Activated naive CD4-positive, alpha-beta T cell treated with anti-CD3 and anti-CD28 coated beads for 36 hours (primary cell): ENCODE measurements at places on chromosomes 1 and 21.

DNA sequence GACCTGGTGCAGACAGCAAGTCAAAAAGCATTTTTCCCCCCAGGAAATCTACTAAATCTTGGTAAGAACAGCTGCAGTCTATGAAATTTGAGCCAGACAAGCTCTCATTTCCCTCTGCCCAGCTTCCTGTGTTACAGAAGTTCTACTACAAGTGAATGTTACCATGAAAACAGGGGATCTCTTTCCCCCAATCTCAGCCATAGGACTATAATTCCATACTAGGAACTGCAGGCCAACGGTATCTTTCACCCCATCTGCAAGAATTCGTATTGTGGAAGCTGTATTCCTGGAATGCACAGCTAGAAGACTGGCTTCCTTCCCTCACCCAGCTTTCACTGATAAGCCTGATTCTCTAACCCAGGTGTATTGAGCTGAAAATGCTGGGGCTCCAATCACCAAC is 1655.4 kb downstream of the BRINP3 start:
- no peaks in the 10 kb centered on the region for H3K4me1 ChIP-seq
- no peaks in the 10 kb centered on the region for H3K36me3 ChIP-seq
- no peak overlapping the region for H3K4me3 ChIP-seq
- no peak for DNase-seq

DNA sequence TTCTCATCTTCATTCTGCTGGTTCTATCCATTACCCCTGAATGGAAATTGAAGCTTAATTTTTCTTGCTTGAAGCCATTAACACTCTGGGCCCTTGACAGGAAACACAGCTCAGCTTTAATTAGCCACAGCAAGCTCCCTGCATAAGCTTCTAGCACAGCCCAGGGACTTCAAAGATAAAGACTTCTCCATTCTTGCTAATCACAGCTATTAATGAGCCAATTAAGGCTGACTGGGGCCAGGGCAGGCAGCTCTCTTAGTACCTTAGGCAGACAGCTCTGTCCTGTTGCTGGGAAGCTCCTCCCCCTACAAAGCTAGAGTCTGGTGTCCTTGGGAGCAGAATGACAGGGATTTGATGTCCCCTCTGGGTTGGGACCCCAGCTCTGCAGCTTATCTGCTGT is 27.9 kb upstream of the TRABD2B start:
- no peak overlapping the region for H3K27ac ChIP-seq
- no peaks in the 10 kb centered on the region for H3K4me1 ChIP-seq
- no peaks in the 10 kb centered on the region for H3K36me3 ChIP-seq
- no peak for DNase-seq
- no peak overlapping the region for H3K4me3 ChIP-seq

GRCh38 chr1:40096646-40096976 is 441 bp downstream of the PPT1 start:
- no peak for DNase-seq
- peak overlapping the region; percentile 65 for H3K27ac ChIP-seq
- peaks cover 9% of the 10 kb centered on the region for H3K36me3 ChIP-seq
- H3K4me1 ChIP-seq: peaks cover 41% of the 10 kb centered on the region
- H3K4me3 ChIP-seq: peak overlapping the region; percentile 94

DNA sequence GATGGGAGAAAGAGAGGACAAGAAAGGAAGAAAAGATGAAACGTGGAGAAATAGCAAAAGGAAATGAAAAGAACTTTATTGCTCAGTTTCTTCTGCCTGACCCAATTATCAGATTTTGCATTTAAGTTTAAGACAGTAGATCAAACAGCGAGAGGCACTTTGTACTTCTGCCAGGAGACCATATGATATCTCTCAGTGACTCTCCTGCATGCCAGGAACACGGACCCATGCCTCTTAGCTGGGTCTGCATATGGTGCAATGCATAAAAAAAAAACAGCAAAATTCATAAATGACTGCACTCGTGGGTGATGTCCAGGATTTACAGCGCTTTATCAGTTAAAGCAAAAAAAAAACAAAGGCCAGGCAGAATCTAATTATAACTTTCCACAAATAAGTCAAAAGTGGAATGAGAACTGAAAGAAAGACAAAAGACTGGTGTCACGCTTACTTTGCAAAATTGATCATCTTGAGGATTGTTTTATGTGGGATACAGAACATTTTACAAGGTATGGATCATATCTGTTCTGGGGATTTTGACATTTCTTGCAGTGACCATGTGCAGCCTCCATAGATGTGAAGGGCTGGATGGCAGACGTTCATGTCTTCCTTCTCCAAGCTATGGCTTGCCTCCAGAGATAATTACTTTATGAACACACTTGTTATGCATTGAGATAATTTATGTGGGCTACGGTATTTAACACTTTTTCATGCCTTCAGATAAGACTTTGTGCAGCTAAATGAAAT is 79.5 kb downstream of the RUNX1 start:
- peak overlapping the region; percentile 59 for H3K4me3 ChIP-seq
- H3K27me3 ChIP-seq: no peaks in the 10 kb centered on the region
- H3K27ac ChIP-seq: peak overlapping the region; percentile 93
- peaks cover 86% of the 10 kb centered on the region for H3K4me1 ChIP-seq
- no peak for DNase-seq

- H3K4me1 ChIP-seq: peaks cover 3% of the 10 kb centered on the region
- H3K4me3 ChIP-seq: no peak overlapping the region
- H3K27me3 ChIP-seq: peaks cover 39% of the 10 kb centered on the region
These were observed 4.7 kb downstream of the ARHGEF11 start for GRCh38 chr1:157040802-157041201.

GRCh38 chr1:23984417-23985186 is 4.5 kb upstream of the SRSF10 start:
- H3K4me1 ChIP-seq: peaks cover 10% of the 10 kb centered on the region
- no peaks in the 10 kb centered on the region for H3K27me3 ChIP-seq
- no peak overlapping the region for H3K27ac ChIP-seq
- peaks cover 4% of the 10 kb centered on the region for H3K36me3 ChIP-seq
- H3K4me3 ChIP-seq: no peak overlapping the region
- no peak for DNase-seq

GRCh38 chr1:65330822-65331221 is 21.5 kb downstream of the DNAJC6 start:
- H3K27me3 ChIP-seq: peaks cover 4% of the 10 kb centered on the region
- H3K27ac ChIP-seq: no peak overlapping the region
- no peaks in the 10 kb centered on the region for H3K36me3 ChIP-seq
- no peaks in the 10 kb centered on the region for H3K4me1 ChIP-seq

DNA sequence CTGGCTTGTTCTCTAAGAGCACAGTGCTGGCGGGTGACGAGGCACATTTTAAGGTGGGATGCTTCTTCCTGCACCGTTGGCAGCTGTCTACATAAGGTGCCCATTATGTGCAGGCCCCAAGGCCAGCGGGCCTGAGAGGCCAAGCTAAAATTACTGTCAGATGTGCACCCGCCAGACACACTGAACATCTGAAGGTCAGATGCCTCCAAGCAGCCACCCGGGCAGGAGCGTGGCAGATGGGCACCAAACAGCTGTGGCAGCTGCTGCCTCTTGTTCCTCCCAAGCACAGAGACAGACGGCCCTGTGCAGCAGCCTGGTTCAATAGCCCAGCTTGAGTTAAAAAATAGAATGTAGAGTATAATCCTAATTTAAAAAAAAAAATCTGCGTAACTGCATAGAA is 211.9 kb upstream of the EDN2 start:
- H3K27ac ChIP-seq: no peak overlapping the region
- DNase-seq: no peak
- H3K27me3 ChIP-seq: no peaks in the 10 kb centered on the region

GRCh38 chr1:51378871-51379270 is 48.5 kb upstream of the TTC39A start:
- H3K36me3 ChIP-seq: peaks cover 46% of the 10 kb centered on the region
- no peak overlapping the region for H3K4me3 ChIP-seq
- H3K27me3 ChIP-seq: no peaks in the 10 kb centered on the region

- H3K4me1 ChIP-seq: no peaks in the 10 kb centered on the region
- DNase-seq: no peak
- H3K36me3 ChIP-seq: no peaks in the 10 kb centered on the region
- peaks cover 4% of the 10 kb centered on the region for H3K27me3 ChIP-seq
These were observed 12.6 kb upstream of the PSMA5 start for GRCh38 chr1:109438798-109439297.

GRCh38 chr1:156069490-156070455 is 8.8 kb downstream of the RAB25 start:
- H3K4me1 ChIP-seq: peaks cover 11% of the 10 kb centered on the region
- no peak overlapping the region for H3K4me3 ChIP-seq
- no peak for DNase-seq
- H3K27ac ChIP-seq: no peak overlapping the region
- no peaks in the 10 kb centered on the region for H3K36me3 ChIP-seq
- no peaks in the 10 kb centered on the region for H3K27me3 ChIP-seq

DNA sequence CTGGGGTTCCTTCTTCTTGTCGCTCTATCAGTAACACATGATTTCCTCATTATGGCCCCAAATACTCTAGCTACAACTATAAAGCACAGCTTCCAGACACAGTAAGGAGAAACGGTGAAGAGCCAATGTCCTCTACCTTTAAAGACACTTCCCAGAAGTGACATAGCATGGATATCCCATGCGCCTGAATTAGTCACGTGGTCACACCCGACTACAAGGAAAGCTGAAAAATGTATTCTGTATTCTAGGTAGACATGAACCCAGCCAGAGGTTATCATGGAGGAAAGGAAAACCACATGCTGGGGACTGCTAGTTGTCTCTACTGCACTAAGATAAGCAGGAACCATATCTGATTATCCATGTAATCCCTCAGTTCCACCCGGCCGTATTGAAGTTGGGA is 244.3 kb downstream of the LMX1A start:
- H3K27me3 ChIP-seq: peaks cover 22% of the 10 kb centered on the region
- H3K27ac ChIP-seq: no peak overlapping the region

GRCh38 chr1:184299406-184299790 is 87.4 kb upstream of the C1orf21 start:
- H3K4me3 ChIP-seq: no peak overlapping the region
- no peak overlapping the region for H3K27ac ChIP-seq
- H3K27me3 ChIP-seq: peaks cover 12% of the 10 kb centered on the region
- no peaks in the 10 kb centered on the region for H3K36me3 ChIP-seq

- no peak overlapping the region for H3K27ac ChIP-seq
- H3K4me3 ChIP-seq: no peak overlapping the region
- no peak for DNase-seq
- H3K36me3 ChIP-seq: no peaks in the 10 kb centered on the region
These were observed 14.4 kb upstream of the CAMTA1 start for GRCh38 chr1:6770751-6771440.

DNA sequence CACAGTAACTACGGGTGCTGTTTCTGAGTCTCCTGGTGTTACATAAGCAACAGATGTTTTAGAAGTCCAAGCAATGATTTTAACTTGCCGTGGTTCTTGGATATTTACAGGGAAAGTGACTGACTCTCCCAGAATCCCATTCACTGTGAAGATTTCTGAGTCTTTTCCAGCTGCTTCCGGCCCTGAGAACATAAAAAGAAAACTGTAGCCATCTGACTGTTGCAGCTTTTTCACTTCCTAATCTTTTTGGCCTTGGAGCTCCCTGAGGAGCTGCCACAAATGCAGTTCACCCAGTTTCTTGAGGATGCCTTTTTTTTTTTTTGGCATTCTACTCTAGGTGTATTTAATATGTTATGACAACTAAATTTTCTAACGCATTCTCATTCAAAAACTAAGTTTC is 13.7 kb downstream of the CD84 start:
- H3K27ac ChIP-seq: no peak overlapping the region
- H3K4me3 ChIP-seq: no peak overlapping the region
- no peak for DNase-seq
- H3K27me3 ChIP-seq: no peaks in the 10 kb centered on the region
- peaks cover 15% of the 10 kb centered on the region for H3K36me3 ChIP-seq
- H3K4me1 ChIP-seq: peaks cover 81% of the 10 kb centered on the region

- no peak for DNase-seq
- H3K27me3 ChIP-seq: no peaks in the 10 kb centered on the region
- H3K4me3 ChIP-seq: no peak overlapping the region
- no peak overlapping the region for H3K27ac ChIP-seq
These were observed 55.9 kb upstream of the SAMD13 start for GRCh38 chr1:84245563-84245962.

GRCh38 chr1:37387854-37388253 is 86.5 kb upstream of the ZC3H12A start:
- no peak for DNase-seq
- no peak overlapping the region for H3K4me3 ChIP-seq
- H3K4me1 ChIP-seq: no peaks in the 10 kb centered on the region
- H3K27me3 ChIP-seq: peaks cover 6% of the 10 kb centered on the region
- no peak overlapping the region for H3K27ac ChIP-seq
- no peaks in the 10 kb centered on the region for H3K36me3 ChIP-seq

DNA sequence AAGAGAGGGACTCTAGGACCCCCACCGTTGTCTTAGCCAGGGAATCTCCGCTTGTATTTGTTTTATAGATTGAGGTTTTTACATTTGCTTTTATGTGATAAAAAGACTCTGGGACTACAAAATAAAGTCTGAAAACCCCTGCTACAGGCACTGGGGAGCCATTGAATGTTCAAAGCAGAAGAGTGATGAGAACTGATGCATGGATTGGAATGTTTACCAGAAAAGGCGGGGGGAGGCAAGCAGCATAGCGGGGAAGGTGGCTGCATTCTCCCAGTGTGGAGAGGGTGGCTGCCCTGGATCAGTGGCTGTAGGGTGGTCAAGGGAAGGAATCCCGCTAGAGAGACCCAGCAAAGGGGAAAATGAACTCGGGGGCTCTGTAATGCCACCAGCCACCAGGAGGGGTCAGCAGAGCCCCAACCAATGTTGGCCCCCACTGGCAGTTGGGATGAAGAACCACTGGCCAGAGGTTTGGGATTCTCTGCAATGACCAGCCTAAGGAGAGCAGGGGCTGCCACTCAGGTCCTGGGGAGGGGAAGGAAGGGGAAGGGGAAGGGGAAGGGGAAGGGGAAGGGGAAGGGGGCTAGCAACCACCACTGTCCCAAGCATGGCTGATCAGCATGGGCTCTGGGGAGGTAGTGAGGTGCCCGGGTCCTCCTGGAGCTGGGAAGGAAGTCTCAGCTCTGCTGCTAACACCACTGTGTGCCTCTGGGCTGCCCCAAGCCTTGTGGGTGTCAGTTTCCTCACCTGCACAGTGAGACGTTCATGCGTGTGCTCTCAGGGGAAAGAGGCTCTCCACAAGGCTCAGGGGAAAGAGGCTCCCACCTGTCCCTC is 19.2 kb upstream of the PEF1 start:
- H3K4me1 ChIP-seq: no peaks in the 10 kb centered on the region
- no peak overlapping the region for H3K4me3 ChIP-seq
- H3K27ac ChIP-seq: no peak overlapping the region
- peak; percentile 63 for DNase-seq
- no peaks in the 10 kb centered on the region for H3K36me3 ChIP-seq

DNA sequence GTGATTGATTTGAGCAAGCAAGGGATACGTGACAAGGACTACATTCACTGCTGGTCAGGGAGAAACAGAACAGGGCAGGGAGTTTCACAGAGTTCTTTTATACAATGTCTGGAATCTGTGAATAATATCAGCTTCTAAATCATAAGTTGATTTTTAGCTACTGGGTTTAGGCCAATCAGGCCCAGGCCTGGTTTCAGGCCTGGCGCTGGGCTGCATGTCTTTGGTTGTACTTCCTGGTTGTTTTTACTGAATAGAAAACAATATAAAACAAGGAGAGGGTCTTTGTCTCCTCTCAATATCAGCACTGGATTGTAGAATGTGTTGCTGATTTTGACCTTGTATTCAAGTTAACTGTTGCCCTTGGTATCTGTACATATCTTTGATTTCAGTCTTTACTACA is 865 bp upstream of the AMY2A start:
- no peak overlapping the region for H3K4me3 ChIP-seq
- no peak for DNase-seq
- H3K27ac ChIP-seq: no peak overlapping the region
- H3K36me3 ChIP-seq: no peaks in the 10 kb centered on the region
